AG08396 (cell line): ENCODE measurements at places on chromosomes 4 and X.

GRCh38 chr4:183098019-183098722 is 886 bp upstream of the WWC2 start:
- peak; percentile 88 for DNase-seq

- DNase-seq, result no peak
These were observed 7.2 kb downstream of the TIMM17B start for GRCh38 chrX:48890296-48890925.

DNA sequence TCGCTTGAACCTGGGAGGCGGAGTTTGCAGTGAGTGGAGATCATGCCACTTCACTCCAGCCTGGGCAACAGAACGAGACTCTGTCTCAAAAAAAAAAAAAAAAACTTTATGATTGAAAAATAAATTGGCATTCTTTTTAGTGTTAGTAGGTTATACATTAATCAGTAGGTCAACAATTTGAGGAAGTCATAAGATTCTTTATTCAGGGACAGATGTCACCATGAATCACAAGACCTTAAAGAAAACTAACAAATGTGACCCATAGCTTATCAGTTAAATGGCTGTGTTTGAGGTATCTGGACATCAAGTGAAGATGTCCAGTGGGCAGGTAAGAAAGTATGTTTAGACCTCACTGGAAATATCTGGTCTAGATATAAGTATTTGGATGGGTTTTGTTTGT is 9.3 kb upstream of the PRMT9 start:
- DNase-seq, result no peak

- no peak for DNase-seq
These were observed 151.9 kb downstream of the TTC29 start for GRCh38 chr4:146793727-146794126.

DNA sequence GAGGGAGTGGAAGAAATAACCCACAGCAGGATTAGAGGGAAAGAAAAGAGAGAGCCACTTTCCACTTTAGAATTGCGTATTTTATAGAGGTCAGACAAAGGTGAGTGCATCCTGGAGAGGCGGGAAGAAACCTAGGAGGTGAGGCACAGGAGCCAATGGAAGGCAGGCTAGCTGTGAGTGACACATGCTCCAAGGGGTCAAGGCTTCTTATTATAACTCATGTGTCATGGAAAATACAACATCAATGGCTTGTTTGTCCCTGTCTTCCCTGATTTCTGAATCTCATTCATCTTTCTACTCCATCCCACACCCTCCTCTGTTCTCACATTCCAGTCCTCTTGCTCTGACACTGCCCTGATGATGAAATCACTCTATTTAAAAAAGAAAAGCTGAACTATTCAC is 14.4 kb downstream of the ANXA3 start:
- no peak for DNase-seq

DNA sequence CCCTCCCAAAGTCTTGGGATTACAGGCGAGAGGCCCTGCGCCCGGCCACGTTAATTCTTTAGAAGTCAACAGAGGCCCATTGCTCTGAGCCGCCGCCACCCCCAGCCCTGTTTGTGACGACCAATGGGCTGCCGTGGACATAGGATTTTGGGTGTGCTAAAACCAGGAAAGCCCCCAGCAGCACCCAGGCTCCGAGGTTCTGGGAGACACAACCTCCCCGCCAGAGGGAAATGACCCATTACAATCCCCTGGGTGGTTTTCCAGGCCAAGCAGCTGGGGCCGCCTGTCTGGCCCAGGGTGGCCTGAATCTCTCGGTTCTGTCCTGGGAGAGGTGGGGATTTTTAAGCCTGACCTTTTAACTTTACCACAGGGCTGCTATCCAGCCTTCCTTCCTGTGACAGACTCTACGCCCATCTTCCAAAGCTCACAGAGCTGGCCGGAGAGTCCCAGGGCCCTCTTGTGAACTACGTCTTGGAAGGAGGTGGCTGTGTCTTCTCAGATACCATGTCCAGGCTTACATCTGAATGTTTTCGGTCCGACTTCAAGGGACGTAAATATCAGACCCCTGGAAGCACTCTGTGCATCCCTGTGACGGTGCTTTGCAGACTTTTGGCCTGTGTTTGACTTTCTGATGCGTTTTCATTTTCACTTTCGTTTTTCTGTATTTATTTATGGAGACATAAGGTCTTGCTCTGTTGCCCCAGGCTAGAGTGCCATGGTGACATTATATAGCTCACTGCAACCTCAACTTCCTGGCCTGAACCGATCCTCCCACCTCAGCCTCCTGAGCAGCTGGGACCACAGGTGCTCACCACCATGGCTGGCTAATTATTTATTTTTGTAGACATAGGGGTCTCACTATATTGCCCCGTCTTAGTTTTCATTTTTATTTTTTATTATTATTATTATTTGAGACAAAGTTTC is 36.0 kb downstream of the P2RY8 start:
- DNase-seq, result no peak

- no peak for DNase-seq
These were observed 28.0 kb upstream of the ATP6AP2 start for GRCh38 chrX:40552768-40553167.

DNA sequence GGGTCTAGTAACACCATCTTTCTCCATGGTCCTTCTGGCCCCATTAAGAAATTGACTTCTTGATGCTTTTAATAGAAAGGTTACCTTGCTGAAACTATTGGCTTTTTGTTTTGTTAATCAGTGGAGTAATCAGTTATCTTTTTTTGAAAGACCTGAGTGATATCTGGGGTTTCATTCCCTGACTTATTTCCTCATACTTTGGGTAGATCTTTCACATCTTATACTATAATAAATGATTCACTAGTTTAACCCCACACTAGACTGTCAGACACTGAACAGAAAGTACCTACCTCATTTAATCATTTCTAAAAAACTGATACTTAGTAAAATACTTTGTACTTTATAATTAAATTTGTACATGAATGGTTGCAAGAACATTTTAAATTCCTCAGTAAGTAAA is 1021.1 kb downstream of the STIM2 start:
- no peak for DNase-seq

GRCh38 chr4:575281-576141 is 584 bp downstream of the TMEM271 start:
- DNase-seq, result peak; percentile 87

DNA sequence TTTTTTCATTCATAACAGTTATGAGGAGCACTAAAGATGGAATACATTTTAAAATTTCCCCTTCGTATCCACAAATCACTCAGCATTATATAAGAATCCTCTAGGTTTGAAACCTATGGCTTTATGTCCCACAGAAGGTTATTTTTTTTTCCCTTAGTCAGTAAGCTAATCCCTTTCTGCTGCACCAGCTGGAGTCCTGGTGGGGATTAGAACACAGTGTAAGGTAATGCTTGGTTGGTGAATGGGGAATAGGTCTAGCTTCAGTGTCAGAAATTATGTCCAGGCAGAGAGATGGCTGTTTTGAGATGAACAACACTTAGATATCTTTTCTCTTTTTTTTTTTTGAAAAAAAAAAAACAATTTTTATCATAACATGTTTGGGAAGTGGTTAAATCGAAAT is 116.6 kb downstream of the RASGEF1B start:
- no peak for DNase-seq

DNA sequence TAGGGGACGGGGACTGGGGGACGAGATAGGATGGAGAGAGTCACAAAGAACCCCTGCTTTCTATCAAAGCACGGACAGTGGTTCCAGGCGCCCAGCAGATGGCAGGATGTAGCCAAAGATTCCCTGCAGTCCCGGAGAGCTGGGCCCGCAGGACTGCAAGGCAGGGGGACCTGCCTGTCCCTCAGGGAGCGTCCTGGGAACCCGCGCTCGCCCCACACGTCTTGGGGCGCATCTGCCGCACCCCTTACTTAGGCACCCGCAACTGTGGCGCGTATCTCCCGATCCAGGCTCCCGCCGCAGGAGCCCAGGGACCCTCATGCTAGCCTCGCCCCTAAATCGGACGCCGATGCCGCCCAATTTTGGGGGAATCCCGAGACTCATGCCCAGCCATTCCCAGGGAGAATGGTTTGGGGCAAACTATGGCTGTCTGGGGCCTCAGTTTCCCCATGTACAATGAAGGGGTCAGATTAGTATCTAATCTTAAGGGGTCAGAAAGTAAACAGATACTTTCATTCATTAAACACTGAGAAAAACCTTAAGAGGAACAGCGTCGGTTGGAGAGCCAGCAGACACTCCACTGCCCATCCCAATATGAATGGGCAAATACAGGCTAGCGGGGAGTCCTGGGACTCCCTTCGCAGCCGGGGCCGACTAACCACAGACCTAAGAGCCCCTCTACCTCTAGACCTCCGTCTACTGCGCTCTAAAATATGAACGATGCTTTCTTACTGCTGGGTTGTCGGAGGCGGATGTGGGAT is 581 bp upstream of the STK32B start:
- peak; percentile 90 for DNase-seq

DNA sequence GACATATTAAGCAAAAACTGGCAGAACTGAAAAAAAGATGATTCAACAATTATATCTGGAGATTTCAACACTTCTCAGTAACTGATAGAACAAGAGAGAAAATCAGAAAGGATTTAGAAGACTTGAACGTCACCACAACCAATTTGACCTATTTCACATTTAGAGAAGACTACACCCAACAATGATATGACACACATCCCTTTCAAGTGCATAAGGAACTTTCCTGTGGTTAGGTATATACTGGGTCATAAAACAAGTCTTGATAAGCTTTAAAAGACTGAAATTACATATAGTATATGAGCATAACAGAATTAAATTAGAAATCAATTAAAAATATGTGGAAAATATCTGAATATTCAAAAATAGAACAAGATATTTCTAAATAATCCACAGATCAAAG is 201.2 kb upstream of the HAND2 start:
- DNase-seq, result no peak

GRCh38 chr4:7195546-7196287 is 3.4 kb downstream of the SORCS2 start:
- no peak for DNase-seq

- DNase-seq, result no peak
These were observed 75.8 kb upstream of the TNIP3 start for GRCh38 chr4:121239951-121240350.

DNA sequence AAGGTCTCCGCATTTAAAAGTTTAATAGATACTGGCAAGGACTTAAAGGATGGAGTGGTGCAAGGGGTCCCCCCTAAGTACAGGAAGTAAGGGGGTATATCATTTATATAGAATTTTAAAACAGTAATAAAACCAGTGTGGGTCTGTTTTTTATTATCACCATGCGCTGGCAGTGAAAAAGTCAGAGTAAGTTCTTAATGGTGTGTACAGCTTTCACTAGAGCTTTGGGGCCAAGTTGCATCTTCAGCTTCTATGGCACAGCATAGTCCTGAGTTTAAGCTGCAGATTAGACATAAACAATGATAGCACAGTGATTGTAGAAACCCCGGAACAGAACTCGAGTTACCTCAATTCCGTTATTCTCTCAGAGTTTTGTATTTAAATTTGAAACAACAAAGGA is 27.6 kb downstream of the RHOH start:
- DNase-seq, result no peak

DNA sequence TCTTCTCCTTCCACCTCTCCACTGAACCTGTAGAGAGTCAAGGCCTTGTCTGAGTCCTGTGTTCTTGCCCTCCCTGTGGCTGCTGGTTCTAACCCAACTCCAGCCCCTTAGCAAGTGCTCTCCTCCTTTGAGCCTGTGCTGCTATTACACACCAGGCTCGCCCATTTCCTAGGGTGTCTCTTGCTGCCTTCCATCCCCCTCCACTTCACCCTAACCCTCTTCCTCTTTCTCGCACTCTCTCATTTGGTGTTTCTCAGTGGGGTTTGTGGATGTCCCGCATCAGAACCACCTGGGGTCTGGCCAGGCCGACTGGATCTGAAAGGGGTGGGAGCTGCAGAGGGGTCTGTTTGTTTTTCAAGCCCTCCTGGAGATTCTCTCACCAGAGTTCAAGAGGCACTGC is 156.7 kb downstream of the SPRY1 start:
- no peak for DNase-seq

DNA sequence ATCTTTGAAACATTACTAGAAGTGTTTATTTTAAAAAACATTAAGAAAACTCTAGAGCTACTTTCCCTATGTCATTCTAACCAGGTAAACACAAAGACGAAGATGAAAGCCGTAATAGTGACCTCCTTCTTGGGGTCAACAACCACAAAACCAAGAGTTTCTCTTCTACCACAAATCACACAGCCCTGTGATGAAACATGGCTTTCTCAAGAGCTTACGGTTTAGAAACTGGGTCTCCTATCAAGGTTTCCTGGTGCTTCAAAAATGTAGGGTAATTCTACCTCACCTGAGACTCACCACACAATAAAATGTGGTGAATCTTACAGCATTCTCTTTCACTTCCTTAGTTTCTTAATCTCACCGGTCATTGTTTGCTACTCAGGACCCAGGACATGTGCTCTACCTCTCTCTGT is 50.9 kb downstream of the CORIN start:
- no peak for DNase-seq
